Bronchus fibroblast of lung (primary cell): ENCODE measurements at places on chromosomes 7 and 10. TPM values are rescaled to one million over a fixed set of nuclear protein-coding genes. Genes with fewer than 3 reads are reported as not detected.

Gene KDM7A
- 0.67 and 0.89 TPM in 2 replicates for total RNA-seq

Gene CYP2C18
- not detected in 2 replicates for total RNA-seq

Gene CYP51A1
- total RNA-seq: 178 and 203 TPM in 2 replicates

Gene CALCR
- total RNA-seq: not detected in 2 replicates

Gene CYP26A1
- total RNA-seq: not detected in 2 replicates

Gene TRDMT1
- total RNA-seq: 4.0 and 4.9 TPM in 2 replicates

Gene PTF1A
- total RNA-seq: not detected in 2 replicates

Gene C7orf57
- total RNA-seq: 0.17 TPM in 1 of 2 replicates, not detected in the other

Gene DOCK4
- 5.9 and 7.4 TPM in 2 replicates for total RNA-seq

Gene MMD2
- not detected in 2 replicates for total RNA-seq
